ENCODE measurements at places on chromosomes 7 and 10.

DNA sequence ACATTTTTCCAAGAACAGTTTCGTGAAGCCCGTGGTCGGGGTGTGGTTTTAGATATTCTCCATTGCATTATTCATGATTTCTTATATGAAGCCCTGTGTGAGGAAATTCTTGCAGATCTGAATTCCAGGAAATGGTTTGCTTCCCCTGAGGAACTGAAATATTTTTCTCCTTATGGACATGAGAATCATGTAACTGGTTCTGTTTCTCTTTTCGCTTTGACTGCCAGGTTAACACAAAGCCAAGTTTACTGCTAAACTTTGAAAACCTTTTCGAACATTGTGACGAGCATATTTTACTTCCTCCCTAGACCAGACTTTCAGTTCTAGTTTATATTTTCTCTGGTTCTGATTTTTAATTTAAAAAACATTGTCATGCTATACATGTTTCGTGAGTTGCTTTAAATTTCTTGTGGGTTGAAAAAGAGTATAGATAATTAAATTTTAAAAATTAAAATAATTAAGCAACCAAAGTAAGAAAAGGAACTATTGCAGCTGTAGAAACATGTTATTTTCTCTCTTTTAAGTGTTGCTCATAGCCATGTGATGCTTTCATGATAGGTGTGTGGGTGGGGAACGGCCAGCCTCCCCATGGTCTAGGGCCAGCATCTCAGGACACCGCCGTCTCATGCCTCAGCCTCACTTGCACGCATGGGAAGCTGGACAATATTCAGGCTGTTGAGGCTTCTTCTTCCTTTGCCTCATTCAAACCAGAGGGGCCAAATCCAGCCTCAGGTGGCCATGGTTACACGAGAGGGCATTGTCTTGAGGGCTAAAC lies 97.1 kb downstream of the CREB5 start:
- no peak for DNase-seq

GRCh38 chr10:22715290-22715625 lies 880 bp upstream of the PIP4K2A start:
- no peak for DNase-seq

- no peak for DNase-seq
Measured at GRCh38 chr7:106070567-106071254, 41.4 kb downstream of the SYPL1 start.

DNA sequence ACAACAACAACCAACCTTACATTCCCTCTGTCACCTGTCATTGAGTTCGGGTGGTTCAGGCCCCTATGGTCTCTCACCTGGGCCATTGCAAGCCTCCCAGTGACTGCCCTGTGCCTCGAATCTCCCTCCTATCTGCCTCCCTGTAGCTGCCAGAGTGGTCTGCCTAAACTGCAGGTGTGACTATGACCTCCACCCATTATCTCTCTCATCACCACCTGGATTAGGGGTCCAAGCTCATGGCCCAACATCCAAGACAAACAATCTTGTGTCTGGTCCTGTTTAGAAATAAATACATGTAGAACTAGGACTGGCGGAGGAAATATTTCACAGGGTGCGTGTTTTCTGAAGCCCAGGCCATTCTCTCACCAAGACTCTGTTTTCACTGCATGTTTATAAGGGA lies 146.6 kb downstream of the HERPUD2 start:
- no peak for DNase-seq

DNA sequence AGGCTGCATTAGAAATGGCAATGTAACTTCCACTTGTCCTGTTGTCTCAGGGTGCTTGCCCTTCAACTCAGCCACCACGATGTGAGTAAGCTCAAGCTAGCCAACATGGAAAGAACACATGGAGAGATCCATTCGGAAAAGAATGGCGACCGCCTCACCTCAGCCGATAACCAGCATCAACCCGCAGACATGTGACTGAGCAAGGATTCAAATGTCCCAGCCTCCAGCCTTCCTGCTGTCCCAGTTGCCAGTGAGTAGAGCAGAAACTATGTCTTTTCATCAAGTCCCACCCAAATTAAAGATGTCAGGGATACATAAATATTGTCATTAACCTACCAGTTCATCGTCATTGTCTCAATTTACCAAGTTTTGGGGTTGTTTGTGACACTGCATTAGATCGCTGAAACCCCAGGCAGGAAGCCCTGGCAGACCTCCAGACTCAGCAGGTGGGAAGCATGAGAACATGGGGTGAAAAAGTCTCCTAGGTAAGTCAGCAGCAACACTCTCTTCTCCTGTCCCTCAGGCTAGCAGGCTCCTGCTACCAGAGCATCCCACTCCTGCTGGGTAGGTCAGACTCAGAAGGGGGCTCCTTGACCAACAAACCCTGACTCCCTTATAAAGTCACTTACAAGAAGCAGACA lies 67.0 kb downstream of the OSBPL3 start:
- DNase-seq = no peak

DNA sequence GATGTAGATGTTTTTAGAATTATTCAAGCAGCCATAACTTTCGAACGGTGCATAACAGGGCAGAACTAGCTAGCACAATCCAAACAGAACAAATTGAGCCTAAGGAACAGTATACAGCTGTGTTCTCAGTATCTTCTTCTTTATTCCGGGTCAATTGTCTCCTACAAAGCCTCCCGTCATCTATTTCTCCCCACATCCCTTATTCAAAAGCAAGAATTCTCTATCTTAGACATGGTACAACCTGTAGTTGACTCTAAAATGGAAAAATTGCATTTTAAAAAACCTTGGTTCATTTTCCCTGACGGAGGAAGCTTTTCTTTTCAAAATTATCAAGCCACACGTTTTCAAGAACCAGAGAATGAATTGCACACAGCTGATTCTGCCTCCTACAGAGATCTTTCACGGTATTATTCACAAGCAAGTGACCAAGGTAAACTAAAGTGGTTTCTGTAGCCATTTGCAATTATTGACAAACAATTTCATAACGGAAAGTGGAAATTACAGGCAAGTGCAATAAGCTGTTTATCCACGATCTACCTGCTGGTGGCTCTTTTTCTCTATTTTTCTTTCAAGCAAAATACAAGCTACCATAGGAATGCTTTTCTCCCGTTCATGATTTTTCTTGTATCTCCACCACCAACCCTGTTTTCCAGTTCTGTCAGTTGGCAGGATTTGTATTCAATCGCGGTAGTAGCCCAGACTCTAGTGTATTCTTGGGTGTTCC lies 2.3 kb downstream of the GRM8 start:
- no peak for DNase-seq

GRCh38 chr10:70649526-70649925 lies 22.8 kb upstream of the ADAMTS14 start:
- no peak for DNase-seq

GRCh38 chr7:148232784-148233183 lies 357.8 kb upstream of the C7orf33 start:
- no peak for DNase-seq

DNA sequence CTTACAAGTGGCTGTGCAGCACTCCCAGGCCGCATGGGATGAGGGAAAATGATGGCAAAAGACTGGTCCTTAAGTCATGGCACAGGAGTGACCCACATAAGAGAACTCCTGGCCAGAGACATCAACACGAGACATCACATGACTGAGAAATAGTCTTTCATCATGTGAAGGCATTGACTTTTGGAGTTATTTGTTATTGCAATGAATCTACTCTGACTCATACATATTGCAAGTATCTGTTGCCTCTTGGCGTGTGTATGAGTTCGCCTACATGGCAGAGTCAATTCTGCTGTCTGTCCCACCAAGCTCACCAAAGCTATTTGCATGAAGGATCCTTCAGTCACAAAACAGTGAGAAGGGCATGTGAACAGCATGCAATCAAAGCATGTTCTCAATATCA lies 59.7 kb upstream of the HABP2 start:
- no peak for DNase-seq

GRCh38 chr10:114239117-114239993 lies at the start of gene VWA2:
VWA2 (plus strand) TSS chr10:114239254; CDS start chr10:114248714, 9,460 bp downstream.
- DNase-seq = peak; percentile 25

- no peak for DNase-seq
Measured at GRCh38 chr7:134195252-134195651, 68.1 kb downstream of the LRGUK start.

DNA sequence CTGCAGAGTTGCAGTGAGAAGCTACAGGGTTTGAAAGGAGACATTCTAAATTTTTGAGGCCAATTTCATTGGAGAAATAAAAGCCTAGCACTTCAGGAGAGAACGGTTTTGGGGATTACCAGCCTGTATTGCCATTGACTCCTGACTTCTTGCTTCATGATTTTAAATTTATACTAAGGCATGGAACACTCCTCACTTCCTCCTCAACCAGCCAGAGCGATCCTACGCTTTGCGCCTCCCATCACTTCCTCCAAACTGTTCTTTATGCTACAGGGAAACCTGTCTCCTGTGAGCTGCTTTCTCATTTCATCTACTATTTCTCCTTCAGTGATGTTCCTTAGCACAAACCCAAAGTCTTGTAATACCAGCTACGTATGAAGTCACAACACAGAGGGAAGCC lies 495.1 kb downstream of the SUGCT start:
- no peak for DNase-seq

DNA sequence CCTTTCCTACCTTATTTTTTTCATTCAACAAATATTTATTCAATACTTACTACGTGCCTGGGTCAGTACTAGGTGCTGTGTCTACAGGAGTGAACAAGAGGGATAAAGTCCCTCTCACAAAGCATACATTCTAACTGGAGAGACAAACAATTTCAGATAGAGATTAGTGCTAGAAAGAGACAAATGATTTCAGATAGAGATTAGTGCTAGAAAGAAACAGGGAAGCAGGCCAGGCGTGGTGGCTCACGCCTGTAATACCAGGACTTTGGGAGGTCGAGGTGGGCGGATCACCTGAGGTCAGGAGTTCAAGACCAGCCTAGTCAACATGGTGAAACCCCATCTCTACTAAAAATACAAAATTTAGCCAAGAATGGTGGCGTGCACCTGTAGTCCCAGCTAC lies 34.6 kb downstream of the RBM28 start:
- DNase-seq = no peak

DNA sequence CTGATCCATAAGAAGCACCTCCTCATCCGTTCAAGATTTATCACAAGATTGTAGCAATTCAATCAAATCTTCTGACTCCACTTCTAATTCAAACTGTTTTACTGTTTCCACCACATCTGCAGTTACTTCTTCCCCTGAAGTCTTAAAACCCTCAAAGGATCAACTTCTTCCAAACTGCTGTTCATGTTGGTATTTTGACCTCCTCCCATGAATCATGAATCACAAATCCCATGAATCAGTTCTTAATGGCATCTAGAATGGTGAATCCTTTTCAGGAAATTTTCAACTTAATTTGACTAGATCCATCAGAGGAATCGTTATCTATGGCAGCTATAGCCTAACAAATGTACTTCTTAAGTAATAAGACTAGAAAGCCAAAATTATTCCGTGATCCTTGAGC lies 122.3 kb downstream of the IMMP2L start:
- DNase-seq = no peak

GRCh38 chr10:63537536-63537935 lies 16.3 kb downstream of the REEP3 start:
- DNase-seq = no peak

DNA sequence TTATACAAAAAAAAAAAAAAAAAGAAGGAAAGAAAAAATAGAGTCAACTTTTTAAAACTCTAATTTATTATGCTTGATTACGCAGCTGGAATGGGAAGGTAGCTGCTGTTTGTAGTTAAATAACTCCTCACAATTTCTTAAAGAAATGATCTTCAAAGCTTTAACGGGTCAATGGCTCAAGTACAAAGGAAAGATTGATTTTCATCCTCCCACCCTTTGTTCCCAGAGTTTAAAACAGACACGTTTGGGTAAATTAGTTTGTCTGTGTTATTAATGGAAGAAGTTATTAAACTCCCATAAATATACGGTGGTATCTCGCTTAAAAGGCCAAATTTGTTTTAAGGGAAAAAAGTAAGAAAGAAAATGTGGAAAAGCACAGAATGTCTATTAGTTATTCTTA lies 179.3 kb downstream of the EMX2 start:
- DNase-seq = no peak
